ENCODE measurements at places on chromosomes 2 and 18.

GRCh38 chr18:40555914-40556313 lies 1399.1 kb upstream of the PIK3C3 start:
- DNase-seq, result no peak

DNA sequence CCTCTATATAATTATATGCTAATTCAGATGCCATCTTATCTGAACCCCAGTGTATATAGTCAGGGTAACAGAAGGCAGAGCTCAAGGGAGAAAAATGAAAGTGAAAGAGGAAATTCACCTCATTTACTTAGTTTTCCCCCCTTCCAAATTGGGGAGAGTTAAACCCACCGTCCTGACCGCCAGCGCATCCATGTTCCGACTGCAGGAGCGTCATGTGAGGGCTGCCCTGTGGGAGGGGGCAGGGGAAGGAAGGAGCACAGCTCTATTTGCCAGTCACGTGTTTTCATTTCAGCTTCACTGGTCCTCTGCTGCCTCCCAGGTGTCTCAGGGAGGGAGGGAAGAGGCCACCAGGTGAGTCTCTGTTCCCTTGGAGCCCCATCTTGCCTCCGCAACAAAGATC lies 13.2 kb downstream of the CNNM4 start:
- peak; percentile 38 for DNase-seq

DNA sequence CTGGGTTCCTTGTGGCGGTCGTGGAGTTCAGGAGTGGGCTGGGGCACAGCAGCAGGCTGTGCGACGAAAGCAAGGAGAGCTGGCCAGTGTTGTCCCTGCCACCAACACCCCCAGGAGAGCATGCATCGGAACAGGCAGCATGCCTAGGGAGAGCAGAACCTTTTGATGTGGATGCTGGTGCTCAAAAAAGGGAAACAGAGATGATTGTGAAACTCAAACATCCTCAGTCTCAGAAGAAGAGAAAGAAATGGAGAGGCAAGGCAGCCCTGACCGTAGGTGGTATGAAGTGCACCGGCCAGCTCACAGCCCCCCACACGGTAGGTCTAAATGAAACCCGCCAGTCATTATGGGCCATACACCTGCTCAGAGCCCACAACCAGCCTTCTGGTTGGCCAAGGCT lies 253.4 kb downstream of the GBX2 start:
- no peak for DNase-seq

DNA sequence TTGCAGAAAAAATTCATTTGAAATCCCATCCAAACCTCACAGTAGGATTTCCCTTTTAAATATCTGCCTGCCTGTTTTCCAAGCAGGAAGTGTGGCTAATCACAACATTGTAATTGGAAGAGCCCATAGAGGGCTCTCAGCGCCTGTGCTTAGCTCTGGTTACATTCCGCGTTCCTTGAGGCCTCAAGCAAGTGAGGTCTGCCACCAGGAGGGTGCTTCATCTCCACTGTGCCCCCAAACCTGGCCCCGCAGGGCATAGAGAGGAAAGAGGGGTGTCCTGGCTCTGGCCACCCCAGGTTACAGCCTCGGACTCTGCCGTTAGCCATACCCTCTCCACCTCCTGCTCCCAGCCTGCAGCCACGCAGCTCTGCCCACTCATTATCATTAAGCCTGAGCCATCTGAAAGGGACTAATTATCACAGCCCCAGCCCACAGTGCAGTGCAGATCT lies 214.8 kb downstream of the SP3 start:
- DNase-seq, result no peak

DNA sequence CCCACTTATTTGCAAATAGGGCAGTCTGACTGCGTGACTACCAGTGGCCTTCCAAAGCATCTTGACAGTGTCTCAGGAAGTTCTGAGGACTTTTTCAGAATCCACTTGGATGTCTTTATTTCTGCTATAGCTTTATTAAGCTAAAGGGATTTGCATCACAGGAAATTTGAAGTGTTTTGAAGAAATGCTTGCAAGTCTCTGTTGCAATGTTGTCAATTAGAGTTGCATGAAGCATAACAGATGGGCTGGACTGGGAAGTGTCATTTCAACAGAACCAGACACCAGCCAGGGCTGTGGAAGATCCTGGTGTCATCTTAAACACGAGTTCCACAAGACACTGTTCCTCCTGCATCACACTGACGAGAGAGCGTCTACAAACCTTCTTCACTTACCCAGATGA lies 224.5 kb downstream of the EN1 start:
- no peak for DNase-seq

DNA sequence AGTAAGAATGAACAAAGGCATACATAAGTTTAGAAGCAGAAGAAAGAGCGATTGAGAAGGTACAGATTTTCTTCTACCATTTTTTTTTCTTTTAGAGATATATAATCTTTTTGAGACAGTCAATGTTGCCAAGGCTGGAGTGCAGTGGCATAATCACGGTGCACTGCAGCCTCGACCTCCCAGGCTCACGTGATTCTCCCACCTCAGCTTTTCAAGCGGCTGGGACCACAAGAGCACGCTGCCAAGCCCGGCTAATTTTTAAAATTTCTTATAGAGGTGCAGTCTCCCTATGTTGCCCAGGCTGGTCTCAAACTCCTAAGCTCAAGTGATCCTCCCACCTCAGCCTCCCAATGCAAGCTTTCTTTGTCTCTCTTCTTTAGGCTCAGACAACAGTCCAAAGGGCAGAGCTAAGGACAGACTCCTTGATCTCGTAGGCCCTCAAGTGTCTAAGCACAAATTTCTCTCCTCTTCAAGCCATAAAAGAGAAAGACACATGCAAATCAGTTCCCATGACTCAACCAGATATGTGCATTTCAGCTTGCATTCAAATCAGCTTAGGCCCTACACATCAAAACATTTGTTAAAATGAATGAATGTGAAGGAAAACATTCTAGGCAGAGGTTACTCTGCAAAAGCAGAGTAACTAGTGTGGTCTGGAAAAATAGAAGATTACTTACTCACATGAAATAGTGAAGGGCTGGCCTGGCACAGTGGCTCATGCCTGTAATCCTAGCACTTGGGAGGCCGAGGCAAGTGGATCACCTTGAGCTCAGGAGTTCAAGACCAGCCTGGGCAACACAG lies 18.0 kb downstream of the ITSN2 start:
- DNase-seq, result no peak

DNA sequence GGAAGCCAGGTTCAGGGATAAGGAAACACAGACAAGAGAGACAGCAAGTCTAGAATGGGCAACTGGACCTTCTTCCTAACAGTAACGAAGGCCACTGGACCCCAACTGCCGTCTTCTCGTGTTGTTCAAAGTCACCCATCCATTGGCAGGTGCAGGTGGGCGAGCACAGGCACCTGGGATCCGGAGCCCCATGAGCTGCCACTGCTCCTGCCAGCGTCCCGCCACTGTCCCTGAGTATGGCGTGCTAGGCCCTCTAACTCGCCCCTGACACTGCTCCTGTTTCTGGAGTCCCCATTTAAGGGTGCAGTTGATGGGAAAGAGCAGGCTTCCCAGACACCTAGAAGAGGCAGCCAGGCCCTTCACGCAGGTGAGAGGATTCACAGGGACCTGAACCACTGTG lies 48.0 kb downstream of the NDUFA10 start:
- DNase-seq, result no peak

DNA sequence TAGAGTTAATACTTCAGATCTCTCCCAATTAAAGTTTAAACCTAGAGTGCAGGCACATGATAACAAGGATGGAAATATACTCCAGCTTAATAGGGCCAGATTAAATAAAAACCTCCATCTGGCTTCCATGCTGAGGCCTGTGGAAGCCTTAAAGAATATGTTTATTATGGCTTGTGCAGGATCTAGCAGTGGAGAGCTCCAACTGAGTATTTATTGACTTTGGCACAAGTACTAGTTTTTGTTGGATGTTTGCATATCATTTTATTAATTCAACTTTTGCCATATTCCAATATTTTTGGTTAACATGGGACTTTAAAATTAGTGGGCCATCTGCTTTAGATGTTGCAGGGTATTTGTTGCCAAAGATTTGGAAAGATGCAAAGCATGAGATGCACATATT lies 860.4 kb upstream of the SOX11 start:
- DNase-seq, result no peak

- no peak for DNase-seq
Observed at GRCh38 chr2:229243890-229244560, 27.1 kb downstream of the PID1 start.

- DNase-seq, result no peak
Observed at GRCh38 chr2:211157211-211157610, 600.8 kb downstream of the CPS1 start.

DNA sequence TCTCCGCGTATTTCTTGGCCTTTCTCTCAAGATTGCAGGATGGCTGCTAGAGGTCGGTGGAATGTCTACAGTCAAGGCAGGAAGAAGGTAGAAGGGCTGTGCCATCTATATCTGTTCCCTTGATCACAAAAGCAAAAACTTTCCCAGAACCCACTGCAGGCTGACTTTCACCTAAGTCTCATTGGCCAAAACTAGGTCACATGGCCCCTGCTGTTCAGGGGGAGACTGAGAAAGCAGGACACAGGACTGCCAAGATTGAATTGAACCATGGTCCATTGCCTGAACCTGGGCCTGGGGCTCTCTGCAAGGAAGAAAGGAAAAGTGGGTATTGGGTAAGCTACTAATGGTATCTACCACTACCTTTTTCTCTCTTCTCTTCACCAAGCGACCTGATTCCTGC lies 9.7 kb upstream of the GRP start:
- DNase-seq, result no peak

GRCh38 chr2:130337735-130338325 lies 4.9 kb upstream of the IMP4 start:
- DNase-seq, result no peak

DNA sequence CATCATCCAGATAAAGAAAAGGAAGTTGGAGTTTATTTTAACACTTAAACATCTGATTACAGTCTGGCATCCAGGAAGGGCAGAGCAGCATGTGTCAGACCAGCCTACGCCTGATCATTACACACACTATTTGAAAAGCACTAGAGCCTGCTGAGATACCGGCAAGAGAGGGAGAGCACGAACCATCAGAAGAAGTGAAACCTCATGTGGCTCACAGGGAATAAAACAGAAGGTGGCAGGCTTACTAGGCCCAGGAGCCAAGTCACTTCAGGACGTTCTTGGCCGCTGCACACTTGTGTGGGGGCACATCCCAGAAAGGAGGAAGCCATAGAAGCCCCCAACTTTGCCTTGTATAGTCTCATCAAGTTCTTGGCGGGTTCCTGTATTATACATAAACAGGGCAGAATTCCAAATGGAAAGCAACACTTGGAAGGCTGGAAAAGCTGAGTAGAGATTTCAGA lies 105.5 kb downstream of the UGGT1 start:
- peak; percentile 23 for DNase-seq

DNA sequence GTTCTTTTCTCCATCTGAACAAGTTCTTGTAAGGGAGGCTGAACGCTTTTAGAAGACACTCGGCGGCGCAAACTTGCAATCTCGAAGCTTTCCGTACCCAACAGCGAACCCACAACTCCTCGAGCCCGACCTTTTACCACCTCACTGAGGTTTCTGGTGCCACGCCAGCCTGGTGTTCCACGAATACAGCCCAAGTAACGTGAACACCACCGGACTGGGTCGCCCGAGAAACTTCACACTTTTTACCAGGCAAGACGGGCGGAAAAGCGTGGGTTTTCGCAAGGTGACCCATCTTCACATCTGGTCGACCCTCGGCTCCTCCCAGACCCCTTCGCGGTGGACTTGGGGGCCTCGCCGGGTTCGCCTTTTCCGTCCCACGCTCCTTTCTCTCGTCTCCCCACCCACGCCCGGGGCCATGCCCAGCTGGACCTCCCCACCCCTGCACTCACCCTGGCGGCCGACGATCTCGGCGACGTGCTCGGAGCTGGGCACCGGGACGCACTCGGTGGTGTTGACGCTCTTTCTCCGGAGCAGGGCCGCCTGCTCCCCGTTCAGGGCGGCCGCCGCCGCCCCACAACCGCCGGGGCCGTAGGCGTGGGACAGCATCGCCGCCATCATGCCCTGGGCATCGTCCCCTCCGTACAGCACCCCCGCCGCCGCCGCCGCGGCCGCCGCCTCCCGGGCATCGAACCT lies 1.2 kb downstream of the MEX3C start:
- DNase-seq, result peak; percentile 72

DNA sequence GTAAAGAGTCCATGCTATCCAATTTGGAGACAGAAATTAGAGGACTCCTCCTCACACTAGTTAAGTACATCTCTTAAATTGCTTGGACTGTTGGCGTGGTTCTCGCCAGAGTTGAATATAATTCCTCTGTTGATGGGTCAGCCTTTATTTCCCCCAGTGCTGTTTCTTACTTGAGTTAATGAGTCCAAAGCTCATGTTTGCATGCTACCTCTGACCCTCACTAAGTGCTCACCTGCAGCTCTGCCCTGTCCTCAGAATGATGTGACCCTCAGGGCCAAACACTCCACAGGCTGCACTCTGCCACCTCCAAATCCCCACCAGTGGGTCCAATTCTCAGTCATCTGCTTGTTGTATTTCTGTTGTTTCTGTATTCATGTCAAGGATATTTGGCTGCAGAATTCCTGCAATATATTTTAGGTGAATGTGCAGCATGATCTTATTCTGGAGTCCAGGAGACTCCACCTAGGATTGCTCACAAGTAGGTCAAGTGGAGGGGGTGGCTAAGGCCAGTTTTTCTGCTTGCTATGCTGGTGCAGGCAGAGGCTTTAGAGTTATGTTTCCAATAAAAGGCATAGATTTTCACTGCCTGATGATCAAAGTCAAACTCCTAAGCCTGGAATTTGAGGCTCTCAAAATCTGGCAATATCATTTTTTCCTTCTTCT lies 37.8 kb downstream of the RDH14 start:
- no peak for DNase-seq

DNA sequence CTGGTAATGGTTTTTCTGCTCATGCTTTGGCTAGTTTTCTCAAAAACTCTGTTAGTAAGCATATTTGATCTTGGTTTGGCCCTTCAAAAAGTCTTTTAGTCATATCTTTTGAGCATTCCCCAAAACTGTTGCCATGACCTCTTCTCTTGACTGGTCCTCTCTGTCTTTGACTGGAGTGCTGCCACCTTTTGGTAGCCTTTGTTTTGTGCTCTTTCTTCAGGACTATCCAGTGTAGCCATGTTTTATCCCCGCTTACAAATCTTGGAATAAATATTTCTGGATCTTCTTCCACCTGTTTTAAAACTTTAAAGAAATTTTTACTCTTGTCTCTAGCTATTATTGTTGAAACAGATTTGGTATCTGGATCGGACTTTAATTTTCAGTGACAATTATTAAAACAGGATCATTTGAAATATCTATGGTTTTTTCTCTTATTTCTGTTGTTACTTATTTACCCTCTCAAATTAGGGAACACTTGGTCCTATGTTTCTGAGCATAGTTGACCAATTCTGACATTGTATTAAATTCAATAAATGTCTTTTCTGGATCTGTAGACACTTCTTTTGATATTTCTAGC lies 965 bp upstream of the ELOA2 start:
- no peak for DNase-seq

DNA sequence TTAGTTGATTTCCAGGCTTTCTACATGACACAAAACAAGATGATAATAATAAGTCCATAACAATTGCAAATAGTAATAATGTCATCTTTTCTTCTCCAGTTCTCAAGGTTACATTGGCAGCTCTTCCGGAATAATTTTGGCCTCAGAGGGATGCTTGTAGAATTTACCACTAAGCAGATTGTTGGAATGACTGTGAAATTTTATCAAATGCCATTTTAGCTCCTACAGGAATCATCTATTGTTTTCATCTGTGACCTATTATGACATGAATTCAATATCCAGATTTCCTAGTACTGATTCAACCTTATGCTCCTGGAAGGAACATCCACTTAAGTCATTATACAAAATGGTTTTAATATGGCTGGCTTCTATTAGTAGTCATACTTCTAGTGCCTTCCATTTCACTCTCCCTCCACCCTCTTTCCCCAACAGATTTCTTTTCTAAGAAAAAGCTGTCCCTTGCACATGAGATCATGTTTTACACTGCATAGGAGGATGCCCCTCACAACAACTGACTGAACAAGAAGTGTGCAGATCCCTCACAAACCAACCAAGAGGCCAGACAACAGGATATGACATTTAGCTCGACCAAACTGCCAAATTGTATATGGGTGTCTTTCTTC lies 200.0 kb downstream of the DNER start:
- no peak for DNase-seq

Data from activated T-cell treated with anti-CD3 and anti-CD28 coated beads, Interleukin-2, amount 50 U/mL, for 48 hours (primary cell).